ENCODE measurements at places on chromosomes 5 and 9.

DNA sequence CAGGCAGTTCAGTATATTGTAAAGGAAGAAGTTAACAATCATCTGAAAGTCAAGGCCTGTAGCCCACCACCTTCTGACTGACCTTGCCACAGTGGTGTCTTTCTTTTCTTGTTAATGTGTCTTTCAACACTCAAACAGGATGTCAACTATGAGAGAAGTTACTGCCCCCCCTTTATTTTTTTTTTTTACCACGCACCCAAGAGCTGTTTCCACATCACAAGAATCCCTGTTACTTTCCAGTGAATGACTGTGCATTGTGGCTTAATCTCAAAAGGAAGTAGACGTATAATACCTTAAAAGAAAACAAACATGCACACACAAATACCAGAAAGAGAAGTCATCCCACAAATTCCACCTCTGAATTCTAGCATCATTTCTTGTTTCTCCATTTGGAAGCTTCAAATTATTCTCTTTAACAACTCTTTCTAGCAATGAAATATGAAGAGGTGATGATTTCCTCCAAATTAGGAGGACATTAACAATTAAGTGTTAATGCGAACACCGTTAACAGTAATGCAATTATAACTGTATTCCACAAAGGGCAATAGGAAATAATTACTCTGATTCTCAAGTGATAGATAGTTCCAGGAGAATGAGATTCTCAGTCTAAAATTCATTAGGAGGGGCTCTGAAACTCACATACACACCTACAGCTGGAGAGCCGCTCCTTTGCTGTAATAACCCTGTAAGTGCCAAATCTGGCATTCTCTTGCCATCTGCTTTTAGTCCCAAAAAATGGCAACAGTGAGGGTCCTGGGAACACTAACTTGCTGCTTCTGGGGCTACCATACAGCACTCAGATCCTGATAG lies 201.0 kb downstream of the EFNA5 start:
- no peak for DNase-seq

DNA sequence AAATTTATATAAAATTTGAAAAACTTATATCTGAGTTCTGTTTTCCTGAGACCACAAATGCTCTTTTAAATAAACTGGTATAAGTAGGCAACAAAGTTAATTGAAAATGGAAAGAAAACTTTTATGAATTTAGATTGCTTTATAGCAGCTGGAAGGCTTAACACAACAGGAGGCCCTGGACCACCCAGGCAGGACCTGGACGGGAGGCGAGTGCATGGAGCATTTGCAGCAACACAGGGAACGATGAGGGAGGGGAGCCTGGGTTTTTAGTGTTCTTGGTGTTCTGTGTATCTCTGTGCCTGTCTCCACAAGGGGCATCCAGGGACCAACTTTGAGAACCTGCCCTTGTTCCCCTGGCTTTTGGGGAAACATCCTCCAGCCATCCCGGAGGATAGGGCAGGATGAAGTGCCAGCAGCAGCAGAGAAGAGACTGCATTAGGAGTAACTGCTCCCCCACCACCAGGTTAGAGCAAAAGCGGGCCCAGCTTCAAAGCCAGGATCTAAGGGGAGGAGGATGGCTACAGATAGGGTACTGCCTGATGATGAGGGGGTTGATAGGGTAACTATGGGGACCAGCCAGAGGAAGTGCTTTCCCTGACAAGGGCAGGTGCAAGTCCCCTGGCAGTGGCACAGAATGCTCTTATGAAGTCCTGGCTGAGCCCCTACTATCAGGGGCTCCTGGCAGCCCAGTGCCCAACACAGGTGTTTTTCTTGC lies 6.7 kb upstream of the SPATA31E1 start:
- DNase-seq: no peak

DNA sequence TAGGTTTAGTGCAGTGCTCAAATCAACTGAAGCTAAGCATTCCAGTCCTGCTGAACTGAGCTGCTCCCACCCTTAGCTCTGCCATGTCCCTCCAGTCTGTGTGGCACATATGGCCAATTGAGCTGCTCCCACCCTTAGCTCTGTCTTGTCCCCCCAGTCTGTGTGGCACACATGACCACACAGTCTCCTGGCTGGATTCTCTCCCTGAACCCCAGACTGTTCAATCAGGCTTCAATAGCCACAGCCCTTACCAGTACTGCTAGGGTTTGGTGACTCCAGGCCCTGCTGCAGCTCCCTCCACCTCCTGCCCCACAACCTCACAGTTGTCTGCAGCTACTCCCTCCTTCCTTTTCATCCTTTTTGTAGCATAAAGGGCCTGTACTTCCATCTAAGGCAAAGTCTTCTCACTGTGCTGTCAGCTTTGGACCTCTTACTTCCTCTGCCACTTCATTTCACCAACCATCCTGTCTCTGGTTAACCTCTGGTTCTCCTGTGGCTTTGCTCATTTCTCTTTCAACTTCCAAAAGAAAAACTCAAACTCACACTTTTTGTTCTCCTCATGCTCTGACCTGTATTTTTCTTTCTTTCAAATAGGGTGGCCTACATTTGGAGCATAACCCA lies 50.8 kb downstream of the ADAMTS12 start:
- DNase-seq: no peak

DNA sequence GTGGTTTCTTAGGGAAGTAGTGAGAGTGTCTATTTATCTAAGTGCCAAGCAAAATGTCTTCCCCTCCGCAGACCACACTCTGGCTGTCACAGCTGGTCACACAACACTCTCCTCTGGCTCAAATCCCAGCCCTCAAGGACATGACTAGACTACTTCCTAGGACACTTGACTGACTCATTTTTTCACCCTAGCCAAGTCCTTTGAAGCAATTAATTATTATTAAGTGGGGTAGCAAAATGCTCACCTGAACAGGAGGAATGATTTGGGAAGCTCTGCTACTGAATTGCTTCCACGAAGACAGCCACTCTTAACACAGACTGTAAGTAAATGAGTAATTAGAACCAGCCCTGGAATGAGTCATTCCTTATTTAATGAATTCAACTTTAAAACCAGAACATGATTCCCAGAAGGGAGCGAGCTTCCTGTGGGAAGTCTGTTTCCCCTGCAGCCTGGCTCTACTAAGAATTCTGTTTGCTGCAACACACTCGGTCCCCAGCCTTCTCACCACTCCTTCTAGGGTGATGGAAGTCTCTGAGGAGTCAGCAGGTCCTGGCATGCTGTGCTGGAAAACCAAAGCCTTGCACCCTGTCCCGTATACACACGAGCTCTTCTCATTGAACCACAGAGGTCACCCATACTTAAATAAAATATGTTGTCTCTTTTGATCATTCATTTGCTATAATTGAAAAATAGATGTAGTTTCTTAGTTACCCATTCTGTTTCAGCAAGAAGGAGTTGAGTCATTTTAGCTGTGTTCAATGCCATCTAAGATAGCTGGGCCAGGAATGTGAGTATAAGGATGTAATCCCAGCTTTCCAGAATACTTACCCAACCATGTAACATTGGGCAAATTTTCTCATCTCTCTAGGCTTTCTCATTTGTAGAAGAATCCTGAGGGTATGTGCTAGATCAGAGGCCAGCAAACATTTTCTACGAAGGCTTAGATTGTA lies 218.6 kb upstream of the RASEF start:
- DNase-seq: no peak

DNA sequence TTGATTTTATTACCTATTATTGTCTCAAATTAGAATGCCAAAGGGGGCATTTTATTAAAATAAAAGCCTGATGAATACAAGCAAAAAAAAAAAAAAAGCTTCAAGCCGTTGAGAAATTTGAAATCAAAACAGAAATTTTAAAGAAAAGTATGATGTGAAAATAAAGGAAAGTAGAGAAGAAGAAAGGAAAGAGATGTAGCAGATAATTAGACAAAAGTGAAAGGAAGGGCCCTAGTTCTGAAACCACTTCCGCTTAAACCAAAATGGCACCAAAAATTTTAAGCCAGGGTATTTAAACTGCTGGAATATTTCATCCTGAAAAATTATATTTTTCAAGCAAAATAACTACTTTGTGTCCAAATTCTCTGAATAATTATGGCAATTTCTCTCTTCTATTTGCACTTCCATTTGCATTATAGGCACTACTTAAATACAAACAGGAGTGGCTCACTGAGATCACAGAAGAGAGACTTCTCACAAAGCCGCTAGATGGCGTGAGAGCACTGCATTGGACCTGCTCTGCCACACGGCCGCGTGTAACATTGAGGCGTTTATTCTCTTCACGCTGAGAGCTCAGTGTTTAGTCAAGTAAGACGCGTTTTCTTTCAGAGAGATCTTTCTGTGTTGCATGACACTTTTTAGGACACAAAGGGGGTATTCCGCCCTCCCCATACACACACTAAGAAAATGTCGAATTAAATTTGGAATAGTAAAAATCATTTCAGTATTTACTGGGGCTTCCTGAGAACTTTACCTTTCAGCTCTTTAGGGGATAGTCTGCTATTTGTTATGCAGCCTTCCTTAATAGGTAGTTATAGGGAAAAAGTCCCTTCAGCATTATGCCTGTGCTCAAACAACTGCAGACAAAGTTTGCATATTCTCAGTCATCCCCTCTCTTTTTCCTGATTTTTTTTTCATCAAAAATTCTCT lies 368.4 kb upstream of the CCNH start:
- DNase-seq: peak; percentile 88

- no peak for DNase-seq
These were observed 834.9 kb upstream of the ZNF608 start for GRCh38 chr5:125581311-125581710.

GRCh38 chr9:122307925-122308324 lies 43.2 kb downstream of the MRRF start:
- no peak for DNase-seq

- no peak for DNase-seq
These were observed 76.6 kb upstream of the CCDC152 start for GRCh38 chr5:42680046-42680445.

GRCh38 chr9:76634356-76635054 lies 129.7 kb upstream of the PCA3 start:
- no peak for DNase-seq

DNA sequence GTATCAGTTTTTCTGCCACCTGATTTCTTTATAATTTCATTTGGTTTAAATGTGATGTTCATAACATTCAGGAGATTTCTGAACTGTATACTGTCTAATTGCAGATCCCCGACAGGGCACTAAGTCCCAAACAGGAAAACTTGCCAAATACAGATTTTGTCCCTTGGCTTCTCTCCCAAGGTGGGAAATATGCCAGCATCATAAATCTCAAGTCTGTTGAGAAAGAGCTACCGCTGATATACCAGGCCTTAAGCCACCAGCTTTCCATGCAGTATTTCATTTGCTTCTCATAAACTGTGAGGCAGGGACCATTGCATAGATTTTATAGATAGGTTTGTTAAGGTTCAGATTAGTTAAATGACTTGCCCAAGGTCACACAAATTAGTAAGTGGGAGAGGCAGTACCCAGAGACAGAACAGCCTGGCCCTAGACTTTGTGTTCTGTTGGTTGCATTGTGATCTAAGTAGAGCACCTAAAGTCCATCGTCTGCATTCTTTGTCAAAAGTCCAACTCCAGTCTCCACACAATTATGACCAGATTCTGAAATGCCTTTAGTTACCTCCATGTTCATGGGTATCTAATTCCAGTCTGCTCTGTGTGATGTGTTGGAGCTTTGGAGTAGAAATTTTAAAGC lies 16.2 kb downstream of the GPR21 start:
- no peak for DNase-seq

- DNase-seq: peak; percentile 88
These were observed 2.2 kb downstream of the TNIP1 start for GRCh38 chr5:151078490-151079262.

- DNase-seq: no peak
These were observed 181.0 kb upstream of the NFIL3 start for GRCh38 chr9:91604451-91605179.

DNA sequence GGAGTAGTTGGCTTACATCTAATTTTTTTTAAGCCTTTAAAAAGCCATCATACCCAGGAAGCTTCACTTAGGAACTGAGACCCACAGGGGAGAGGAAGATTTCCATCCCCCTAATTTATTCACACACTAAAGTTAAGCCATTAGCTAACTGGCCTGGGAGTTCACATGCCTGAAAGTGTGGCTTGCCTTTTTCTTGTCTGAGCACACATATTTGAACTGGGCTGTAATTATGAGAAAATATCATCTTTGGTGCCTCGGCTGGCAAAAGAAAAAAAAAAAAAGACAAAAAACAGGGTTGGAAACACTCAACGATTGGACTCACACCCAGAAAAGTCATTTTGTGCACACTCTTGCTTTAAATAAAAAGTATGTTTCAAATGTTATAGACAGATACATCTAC lies 847.3 kb downstream of the MAT2B start:
- no peak for DNase-seq

GRCh38 chr5:90558344-90559192 lies at the start of gene ADGRV1:
TSS of gene ADGRV1 (plus strand) at chr5:90558797. CDS start at chr5:90558896, 99 bp downstream.
- DNase-seq: peak; percentile 23

GRCh38 chr5:159478950-159479349 lies 148.7 kb upstream of the IL12B start:
- no peak for DNase-seq

- DNase-seq: no peak
These were observed 125.2 kb downstream of the GLIS3 start for GRCh38 chr9:4174546-4175175.

DNA sequence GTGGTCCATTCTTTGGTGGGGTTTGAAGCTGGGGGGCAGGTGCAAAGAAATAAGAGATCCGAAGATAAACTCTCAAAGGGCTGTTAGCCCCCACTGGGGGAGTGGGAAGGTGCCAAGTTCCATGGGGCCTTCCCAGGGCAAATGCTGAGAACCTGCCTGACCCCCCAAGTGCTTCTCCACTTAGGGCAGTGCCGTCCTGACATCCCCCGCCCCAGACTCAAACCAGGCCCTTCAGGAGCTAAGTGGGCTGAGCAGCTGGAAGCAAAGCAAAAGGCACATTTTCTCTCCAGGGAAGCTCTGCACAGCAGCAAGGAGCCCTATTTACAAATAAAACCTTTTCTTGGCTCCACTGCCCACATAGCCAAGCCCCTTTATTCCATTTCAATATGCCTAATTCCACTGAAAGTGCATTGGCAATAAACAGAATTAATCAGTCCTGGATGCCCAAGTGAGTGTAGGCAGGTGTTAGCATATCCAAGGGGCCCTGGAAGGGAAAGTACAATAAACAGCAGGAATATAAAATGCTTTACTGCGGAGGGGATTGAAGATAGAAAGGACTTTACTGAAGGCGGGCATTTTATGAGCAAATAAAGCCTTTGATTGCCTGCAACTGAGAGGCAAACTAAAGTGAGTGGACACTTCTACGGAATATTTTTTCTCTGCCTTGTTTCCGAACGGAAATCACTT lies 44.6 kb downstream of the WHRN start:
- no peak for DNase-seq

DNA sequence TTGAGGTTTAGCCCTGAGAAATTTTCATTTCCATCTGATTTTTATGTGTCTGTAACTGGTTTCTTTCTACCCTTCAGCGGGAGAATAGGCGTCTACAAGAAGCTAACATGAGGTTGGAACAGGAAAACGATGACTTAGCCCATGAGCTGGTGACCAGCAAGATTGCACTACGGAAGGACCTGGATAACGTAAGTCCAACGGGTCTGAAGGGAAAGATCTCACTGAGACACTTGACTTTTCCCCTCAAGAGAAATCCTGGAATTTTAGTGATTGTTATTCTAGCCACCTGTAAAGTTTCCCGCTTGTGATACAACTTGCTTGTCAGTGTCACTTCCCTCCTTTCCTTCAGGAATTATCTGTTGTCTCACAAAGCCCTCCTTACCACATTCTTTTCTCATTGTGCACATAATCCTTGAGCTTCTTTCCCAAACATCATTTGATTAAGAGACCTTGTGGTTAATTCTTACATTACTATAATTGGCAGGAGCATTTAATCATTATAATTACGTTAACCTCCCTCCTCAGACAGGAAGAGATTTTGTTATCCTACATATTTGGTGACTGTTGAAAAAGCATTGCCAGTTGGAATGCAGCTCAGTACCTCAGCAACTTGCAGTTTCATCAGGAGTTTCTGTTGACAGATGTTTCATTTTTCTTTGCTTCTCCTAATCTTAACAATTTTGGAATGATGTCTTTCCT lies 56.9 kb downstream of the GPR21 start:
- DNase-seq: no peak

Measured in activated CD4-positive, alpha-beta T cell treated with anti-CD3 and anti-CD28 coated beads for 36 hours (primary cell).